ENCODE measurements at places on chromosomes 4 and X. TPM values are rescaled to one million over a fixed set of nuclear protein-coding genes. Genes with fewer than 3 reads are reported as not detected.
A peak's percentile ranks its signal among the peaks of the same experiment; 100 is the strongest.

DNA sequence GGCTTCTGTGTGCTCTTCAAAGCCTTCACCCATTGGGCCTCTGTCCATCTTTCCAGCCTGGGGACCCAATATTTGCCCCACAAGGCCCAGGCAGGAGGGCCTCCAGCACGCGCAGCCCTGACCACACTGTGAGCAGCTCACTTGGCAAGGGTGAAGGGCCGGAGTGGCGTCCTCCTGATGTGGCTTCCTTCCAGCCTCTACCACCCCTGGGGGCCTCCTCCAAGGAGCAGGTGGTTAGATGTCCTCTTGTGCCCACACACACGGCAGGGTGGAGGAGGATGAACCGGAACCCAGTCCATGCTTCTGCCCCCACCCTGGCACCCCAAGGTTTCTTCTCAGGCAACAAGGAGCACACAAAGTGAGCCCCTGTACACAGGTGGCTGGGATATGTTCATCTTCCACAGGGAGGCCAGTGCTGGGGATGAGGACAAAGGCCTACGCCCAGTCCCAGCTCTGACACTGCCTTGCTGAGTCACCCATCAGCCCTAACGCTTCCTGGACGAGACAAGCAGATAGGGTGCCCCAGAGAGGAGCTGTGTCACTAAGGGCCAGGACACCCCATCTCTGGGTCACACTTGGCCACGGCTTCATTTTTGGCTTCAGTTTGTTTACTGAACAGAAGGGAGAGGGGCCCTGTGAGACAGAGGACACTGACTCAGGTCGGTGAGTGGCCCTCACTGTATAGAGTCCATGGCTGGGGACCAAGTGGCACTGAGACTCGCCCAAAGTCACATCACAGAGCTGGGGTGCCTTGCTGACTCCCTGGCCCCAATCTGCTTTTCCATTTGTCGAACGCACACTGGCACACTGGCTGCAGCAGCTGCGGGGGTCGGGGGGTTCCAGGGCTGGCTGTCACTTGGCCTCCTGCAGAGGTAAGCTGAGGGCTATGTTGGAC is 1.9 kb downstream of the UBL4A start:
- H3K27ac ChIP-seq, result no peak overlapping the region
- H3K36me3 ChIP-seq, result no peaks in the 10 kb centered on the region
- no peak overlapping the region for H3K4me3 ChIP-seq
- peak; percentile 73 for DNase-seq

DNA sequence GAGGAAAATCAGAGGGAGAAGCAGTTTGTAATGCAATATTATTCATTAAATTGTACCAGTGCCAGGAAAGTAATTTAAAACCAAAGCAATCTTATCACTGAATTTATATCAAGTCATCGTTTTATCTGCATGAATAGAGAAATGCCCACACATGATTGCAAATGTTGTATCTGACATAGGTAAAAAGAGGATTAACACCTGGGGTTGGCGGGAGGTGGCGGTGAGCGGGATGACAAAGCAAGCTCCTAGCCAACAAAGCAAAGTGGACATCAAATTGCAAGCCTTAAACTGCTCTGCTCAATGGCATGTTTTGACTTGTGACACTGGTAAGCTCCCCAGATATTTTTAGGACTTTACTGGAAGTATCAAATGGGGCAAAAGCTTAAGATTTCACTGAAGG is 16.4 kb downstream of the HPGD start:
- no peaks in the 10 kb centered on the region for H3K4me1 ChIP-seq
- H3K4me3 ChIP-seq, result no peak overlapping the region
- no peaks in the 10 kb centered on the region for H3K27me3 ChIP-seq
- H3K27ac ChIP-seq, result no peak overlapping the region
- H3K36me3 ChIP-seq, result no peaks in the 10 kb centered on the region

DNA sequence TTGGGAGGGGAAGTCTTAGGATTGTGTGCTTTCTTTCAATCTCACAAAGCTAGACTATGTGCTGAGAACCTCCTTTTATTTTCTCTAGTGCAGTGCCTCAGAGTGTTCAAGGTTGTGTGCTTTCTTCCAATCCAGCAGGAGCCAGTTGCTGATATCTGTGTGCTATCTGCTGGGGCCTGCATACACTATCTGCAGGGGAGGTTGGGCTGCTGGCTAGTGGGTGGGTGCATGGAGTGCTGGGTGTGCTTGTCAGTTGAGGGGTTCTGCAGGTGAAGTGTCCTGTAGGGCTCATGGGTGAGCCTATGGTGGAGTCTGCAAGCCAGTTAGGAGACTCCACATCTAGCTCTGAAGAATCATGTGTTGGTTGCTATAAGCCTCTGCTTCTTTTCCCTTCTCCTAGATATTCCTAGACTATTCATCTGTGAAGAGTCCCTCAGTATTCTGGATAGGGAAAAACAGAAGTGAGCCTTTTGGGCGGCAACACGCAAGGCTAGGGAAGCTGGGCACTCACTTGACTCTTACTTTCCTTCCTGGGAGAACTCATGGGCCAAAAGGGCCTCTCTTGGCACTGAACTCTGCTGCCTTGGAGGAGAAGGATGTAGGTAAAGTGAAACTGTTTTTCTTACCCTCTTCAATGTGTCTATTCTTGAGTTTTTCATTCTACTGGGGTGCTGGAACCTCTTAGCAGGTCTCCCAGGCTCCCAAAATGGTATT is 8.0 kb upstream of the CISD2 start:
- no peaks in the 10 kb centered on the region for H3K36me3 ChIP-seq
- H3K4me3 ChIP-seq, result no peak overlapping the region
- no peaks in the 10 kb centered on the region for H3K27me3 ChIP-seq

Gene TMEM185A
- 13.5 TPM for total RNA-seq

DNA sequence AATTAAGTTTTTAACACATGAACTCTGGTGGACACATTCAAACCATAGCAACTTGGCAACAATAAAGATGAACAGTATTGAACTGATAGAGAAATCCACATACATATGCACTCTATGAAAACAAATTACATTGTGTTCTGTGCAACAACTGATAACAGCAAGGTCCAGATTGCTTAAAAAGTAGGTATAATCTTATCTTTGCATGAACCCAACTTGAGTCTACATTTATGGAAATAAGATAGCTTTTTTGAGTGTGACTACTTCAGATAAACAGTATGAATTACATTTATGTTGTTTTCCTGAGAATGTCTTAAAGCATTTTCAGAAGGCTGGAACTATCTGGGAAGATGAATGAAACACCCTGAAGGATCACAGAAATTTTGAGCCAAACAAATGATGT is 212.6 kb upstream of the GK2 start:
- no peaks in the 10 kb centered on the region for H3K36me3 ChIP-seq
- H3K4me1 ChIP-seq, result no peaks in the 10 kb centered on the region
- DNase-seq, result no peak
- no peak overlapping the region for H3K27ac ChIP-seq
- no peak overlapping the region for H3K4me3 ChIP-seq

Gene BCLAF3
- 18.5 TPM for total RNA-seq

- H3K4me3 ChIP-seq, result no peak overlapping the region
- H3K27ac ChIP-seq, result no peak overlapping the region
- H3K36me3 ChIP-seq, result no peaks in the 10 kb centered on the region
Measured at GRCh38 chr4:27239641-27240040, 379.0 kb downstream of the STIM2 start.

All from Peyer's patch (tissue), 4 donors.